ENCODE measurements at places on chromosomes 12 and 14.

- no peak for DNase-seq
These were observed 42.3 kb downstream of the NPAS3 start for GRCh38 chr14:32980902-32981501.

GRCh38 chr14:38297681-38298080 lies 41.8 kb upstream of the CLEC14A start:
- DNase-seq: no peak

- no peak for DNase-seq
These were observed 10.5 kb downstream of the OAS3 start for GRCh38 chr12:112948806-112949205.

GRCh38 chr14:31568161-31568560 lies 7.0 kb downstream of the NUBPL start:
- DNase-seq: no peak

- DNase-seq: no peak
These were observed 22.2 kb upstream of the TRPV4 start for GRCh38 chr12:109855377-109855776.

GRCh38 chr12:95192271-95192670 lies 25.0 kb downstream of the FGD6 start:
- no peak for DNase-seq

DNA sequence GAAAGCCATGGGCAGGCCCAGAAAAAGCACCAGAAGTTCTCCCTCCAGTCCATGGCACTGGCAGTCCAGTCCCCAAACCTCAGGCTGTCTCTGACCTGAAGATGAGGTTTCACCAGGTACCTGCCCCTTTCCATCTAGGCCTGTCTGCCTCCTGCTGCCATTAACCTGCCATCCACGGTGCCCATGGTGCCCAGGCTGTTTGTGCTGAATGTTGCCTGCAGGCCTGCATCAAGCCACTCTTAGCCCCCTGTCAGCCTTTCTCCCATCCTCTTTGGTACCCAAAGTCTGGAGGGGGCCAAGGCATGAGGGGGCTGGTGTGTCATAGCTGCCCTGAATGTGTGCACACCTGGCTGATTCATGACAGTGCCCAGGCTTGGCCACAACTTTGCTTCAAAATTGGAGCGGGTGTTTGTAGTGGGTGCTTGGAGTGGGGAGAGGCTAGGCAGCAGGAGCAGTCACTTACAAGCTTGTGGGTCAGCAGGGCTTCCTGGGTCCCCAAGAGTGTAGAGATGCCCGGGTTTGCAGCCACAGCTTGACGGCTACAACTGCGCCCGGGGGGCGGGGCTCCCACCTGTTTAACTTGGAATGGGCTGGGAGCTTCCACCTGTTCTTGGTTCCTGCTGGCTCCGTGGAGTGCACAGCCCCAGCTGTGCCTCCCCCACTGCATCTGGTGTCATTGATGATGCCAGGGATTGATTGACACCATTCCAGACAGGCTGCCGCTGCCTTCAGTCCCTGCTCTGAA lies 88.5 kb downstream of the GPHN start:
- no peak for DNase-seq

- DNase-seq: no peak
These were observed 79.3 kb upstream of the TSPAN8 start for GRCh38 chr12:71237128-71237527.

- no peak for DNase-seq
These were observed 139.8 kb downstream of the ANO6 start for GRCh38 chr12:45355730-45356129.

- peak; percentile 52 for DNase-seq
These were observed 68.2 kb upstream of the BDKRB2 start for GRCh38 chr14:96136371-96137005.

GRCh38 chr14:59439256-59439965 lies 25.8 kb downstream of the GPR135 start:
- DNase-seq: no peak

- DNase-seq: no peak
These were observed 108.2 kb upstream of the CCDC91 start for GRCh38 chr12:28082096-28082495.

DNA sequence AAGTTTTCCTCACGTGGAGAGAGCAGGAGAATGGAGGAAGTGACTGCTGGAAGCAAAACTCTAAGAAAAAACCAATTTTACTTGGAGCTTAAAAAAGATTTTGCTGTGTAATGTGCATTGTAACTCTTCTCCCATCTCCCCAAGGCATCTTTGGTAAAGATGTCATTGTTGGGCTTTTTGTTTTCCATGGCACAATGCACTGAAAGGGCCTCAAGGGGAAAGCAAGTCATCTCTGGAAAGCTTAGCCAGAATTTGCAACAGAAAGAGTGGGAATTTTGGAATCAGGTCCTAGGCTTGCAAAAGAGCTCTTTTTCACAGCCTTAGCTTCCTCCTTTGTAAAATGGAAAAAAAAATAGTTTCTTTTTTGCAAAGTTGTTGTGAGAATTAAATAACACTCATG lies 7.9 kb upstream of the PPM1A start:
- DNase-seq: no peak

DNA sequence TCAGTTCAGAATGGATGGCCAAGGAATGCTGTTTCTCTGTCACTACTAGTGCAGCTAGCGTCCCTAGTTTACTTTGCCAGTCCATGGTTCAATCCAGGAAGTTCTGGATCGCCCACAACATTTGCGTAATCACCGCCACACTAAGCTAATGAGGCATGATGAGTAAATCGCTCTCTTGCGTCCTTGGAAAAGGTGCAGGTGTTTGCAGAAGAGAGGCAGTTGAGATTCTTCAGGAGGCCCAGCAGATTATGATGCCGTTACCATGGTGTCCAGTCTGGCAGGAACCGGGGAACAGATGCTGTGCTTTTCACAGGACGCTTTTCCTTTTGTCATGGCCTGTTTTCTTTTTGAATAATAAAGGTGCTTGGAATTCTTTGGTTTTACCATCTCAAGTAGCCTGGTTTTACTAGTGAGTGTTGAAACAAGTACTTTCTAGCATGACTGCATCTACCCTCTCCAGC lies 9.0 kb downstream of the TPH2 start:
- peak; percentile 24 for DNase-seq

DNA sequence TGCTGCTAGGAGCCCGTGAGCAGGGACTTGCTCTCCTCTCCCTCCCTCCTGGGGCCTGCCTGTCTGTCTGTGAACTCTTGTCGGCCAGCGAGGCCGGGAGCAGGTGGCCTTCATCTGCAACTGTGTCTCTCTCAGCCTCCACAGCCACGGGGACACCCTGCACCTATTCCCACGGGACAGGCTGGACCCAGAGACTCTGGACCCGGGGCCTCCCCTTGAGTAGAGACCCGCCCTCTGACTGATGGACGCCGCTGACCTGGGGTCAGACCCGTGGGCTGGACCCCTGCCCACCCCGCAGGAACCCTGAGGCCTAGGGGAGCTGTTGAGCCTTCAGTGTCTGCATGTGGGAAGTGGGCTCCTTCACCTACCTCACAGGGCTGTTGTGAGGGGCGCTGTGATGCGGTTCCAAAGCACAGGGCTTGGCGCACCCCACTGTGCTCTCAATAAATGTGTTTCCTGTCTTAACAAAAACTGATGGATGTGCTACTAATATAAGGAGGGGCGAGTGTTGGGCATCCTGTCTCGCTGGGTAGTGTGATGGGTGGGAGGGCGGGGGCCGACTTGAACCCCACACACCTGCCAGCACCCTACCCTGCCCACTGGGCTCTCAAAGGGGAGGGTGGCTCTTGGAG lies 34.8 kb downstream of the MEG3 start:
- no peak for DNase-seq

DNA sequence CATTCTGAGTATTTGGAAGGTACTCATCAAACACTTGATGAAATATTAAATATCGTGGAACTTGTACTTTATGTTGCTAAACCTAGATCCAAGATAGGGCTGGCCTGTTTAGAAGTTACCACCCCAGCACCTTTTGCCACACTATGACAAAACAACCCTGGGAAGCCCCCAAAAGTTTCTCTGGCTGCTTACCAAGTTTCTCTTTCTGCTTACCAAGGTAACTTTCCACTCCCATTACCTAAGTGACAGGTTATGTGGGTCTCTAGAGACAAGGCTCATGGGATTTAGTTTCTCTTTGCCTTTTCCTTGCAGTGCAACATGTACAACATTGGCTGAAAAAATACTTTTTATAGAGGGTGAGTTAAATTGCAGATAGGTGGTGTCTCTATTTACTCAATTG lies 28.9 kb upstream of the PPM1A start:
- no peak for DNase-seq

DNA sequence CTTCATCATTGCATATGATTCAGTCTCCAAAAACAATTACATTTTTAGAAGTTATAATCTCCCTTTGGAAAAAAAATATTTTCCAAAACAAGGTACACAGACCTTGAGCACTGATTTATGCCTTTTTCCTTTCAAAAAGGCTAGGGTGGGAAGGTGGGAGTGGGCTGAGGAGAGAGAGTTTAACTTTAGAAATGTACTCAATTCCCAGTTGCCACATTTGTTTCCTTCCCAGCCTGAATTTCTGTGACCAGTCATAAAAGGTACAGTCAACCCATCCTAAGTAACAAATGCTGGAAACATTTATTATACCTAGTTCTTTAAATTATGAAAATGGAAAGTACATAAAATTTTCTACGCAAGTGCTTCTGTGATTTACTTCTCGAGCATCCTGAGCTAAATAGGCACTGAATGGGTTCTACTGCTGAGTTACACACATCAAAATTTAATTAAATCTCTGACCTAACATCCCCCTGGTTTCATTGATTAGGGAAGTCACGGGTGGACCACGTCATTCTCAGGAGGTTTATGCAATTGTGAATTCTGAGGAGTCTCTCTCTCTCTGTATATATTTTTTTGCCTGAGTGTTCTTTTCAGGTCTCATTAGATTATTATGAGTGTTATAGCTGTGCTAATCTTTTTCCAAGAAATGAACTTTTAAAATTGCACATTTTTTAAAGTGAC lies 371.8 kb downstream of the BTG1 start:
- DNase-seq: no peak

- no peak for DNase-seq
These were observed 9.6 kb downstream of the ITPR2 start for GRCh38 chr12:26823390-26823789.

GRCh38 chr14:76510181-76510580 lies 134.2 kb downstream of the ESRRB start:
- no peak for DNase-seq

GRCh38 chr14:44620121-44621019 lies 113.3 kb upstream of the FSCB start:
- no peak for DNase-seq

GRCh38 chr12:92191061-92191460 lies 45.4 kb upstream of the BTG1 start:
- DNase-seq: no peak

- DNase-seq: no peak
These were observed 162.6 kb upstream of the PLEKHG7 start for GRCh38 chr12:92539976-92540781.

GRCh38 chr14:75242546-75243273 lies 35.9 kb upstream of the FOS start:
- peak; percentile 51 for DNase-seq

GRCh38 chr14:68612049-68612448 lies 180.8 kb downstream of the ZFP36L1 start:
- no peak for DNase-seq

DNA sequence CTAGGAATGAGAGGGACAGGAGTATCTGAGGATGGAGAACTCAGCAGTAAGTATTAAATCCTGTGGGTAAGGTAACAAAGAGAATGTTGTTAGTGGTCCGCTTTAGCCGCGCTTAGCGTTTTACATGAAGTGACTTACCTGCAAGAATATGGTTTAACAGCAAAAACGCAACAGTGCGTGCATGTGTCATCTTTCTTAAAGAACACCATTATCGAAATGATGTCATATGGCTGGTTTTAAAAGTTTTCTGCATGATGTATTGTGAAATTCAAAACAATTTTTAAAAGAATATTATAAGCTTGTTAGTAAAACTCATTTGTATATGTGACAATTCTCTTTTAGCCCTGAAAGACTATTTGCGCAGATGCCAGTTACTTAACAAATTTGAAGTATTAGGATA lies 1.7 kb downstream of the LEMD3 start:
- no peak for DNase-seq

DNA sequence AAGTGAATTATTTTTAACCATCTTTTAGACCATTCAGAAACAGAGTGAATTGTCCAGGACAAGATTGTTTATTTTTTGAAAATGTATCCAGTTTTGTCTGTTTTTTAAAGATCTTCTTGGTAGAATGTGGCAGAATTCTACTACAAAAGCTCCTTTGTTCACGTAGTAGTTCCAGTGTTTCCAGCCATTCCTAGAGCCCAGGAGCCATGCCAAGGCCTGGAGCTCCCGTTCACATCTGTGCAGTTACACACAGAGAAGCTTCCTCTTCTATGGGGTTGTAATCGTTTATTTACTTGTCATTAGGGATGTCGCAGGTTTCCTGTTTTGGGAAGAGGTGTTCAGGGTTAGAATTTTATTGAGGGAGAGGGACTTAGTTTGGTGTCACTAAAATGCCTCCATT lies 409.8 kb downstream of the NPAS3 start:
- no peak for DNase-seq

- no peak for DNase-seq
These were observed 3.7 kb upstream of the FERMT2 start for GRCh38 chr14:52954346-52955214.

DNA sequence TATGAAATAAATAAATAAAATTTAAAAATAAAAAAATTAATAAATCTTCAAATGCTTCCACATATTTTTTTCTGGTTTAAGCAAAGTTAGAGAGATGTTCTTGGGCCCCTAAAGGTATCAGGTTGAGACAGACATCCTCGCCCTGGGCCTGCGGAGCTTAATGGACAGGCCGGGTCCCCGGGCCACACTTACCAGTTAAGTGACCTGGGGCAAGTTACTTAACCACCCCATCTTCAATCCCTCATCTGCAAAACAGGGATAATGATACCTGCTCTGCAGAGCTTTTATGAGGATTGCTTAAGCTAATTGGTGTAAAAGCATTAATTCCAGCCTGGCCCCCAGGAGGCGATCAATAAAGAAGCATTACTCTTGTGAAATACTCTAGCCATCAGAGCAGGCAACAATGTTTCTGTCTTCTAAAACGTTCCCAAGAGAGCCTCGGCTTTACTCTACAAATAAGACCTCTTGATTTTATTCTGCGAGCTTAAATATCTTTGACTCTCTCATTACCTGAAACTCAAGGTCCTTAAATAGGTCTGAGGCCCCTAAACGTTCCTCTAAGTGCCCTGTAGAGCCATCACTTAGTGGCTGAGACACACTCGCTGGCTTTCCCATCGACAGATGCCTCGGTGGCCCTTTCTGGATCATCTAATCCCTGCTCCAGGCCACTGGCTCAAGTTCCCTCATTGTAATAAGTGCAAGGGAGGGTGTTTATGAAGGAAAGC lies 81.1 kb upstream of the DIO3 start:
- DNase-seq: no peak

DNA sequence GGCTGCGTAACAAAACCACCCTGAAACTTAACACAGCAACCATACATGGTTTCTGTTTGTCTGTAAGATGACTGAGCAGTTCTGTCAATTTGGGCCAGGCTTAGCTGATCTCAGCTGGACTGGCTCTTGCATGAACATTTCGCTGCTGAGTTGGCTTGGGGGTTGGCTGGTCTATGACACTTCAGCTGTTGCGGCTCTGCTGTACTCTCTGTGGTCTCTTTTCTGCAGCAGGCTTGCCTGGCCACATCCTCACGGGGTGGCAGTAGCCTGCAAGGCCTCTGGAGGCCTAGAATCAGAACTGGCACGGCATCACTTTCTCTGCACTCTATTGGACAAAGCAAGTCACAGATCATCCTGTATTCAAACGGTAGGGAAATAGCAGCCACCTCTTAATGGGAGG lies 216.2 kb downstream of the BCL11B start:
- DNase-seq: no peak

GRCh38 chr14:99420711-99421110 lies 59.9 kb downstream of the SETD3 start:
- no peak for DNase-seq

Data from GM04503 (cell line).